Large intestine (tissue), 12 donors: ENCODE measurements at places on chromosomes 6 and 20. TPM values are rescaled to one million over a fixed set of nuclear protein-coding genes. Genes with fewer than 3 reads are reported as not detected.
A peak's percentile ranks its signal among the peaks of the same experiment; 100 is the strongest.

DNA sequence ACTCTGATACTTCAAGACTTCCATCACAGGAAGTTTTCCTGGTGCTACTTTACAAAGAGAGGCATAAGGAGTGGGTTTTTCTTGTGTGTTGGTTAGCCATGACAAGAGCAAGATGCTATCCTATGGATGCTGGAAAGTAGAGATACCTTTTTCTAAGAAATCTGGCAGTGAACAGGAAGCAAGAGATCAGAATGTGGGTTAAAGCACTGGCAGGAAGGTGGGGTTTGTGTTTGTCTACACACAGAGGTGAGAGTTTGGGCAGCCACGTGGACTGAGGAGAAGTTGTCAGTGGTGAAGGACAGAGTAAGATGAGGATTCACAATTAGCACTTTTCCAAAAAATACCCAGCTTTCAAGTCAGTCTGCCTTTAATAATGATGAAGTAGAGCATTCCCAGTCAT, 17.9 kb downstream of the SLC2A12 start:
- peaks cover 3% of the 10 kb centered on the region for H3K4me1 ChIP-seq
- H3K27me3 ChIP-seq, result no peaks in the 10 kb centered on the region
- no peak for DNase-seq
- no peak overlapping the region for H3K27ac ChIP-seq
- H3K36me3 ChIP-seq, result no peaks in the 10 kb centered on the region

DNA sequence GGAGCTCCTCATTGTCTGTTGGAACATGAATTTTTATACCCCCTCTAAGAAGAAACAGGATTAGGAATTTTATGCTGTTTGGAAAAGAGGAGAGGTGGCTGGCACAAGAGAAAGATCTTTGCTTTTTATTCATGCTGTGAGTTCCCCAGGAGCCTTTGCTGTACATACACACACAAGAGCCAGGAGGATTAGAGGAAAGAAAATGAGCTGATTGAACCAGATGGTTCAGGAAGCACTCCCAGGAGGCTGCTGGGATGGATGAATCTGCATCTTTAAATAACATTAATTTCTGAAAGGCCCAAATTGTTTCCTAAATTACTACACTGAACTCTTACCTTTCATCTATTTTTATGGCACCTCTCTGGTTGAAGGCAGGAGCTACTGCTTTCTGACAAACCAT, 20.1 kb upstream of the TCP11 start:
- no peak overlapping the region for H3K27ac ChIP-seq
- no peak for DNase-seq
- H3K4me3 ChIP-seq, result no peak overlapping the region
- H3K4me1 ChIP-seq, result peaks cover 15% of the 10 kb centered on the region
- no peaks in the 10 kb centered on the region for H3K27me3 ChIP-seq

GRCh38 chr6:84688141-84688873, 76.1 kb downstream of the TBX18 start:
- H3K4me1 ChIP-seq, result no peaks in the 10 kb centered on the region
- no peaks in the 10 kb centered on the region for H3K27me3 ChIP-seq
- no peak for DNase-seq
- H3K4me3 ChIP-seq, result no peak overlapping the region
- H3K27ac ChIP-seq, result no peak overlapping the region

DNA sequence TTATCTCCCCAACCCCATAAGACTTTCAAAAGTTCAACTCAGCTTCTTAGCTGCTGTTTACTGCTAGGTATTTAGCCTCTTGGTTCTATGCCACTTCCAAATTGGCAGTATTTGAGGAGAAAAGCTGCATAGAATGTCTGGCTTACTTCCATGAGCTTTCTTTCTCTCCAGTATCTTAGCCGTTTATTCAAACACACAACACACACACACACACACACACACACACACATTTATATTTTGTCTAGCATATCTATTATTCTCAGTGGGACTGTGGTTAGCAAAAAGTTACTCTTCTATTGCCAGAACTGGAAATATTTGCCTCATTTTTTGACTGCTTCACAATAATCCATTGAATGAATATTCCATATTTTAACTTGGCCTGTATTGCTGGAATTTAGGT, 634.2 kb upstream of the IMPG1 start:
- H3K27ac ChIP-seq, result no peak overlapping the region
- H3K36me3 ChIP-seq, result no peaks in the 10 kb centered on the region
- no peak overlapping the region for H3K4me3 ChIP-seq
- no peaks in the 10 kb centered on the region for H3K27me3 ChIP-seq
- no peak for DNase-seq
- H3K4me1 ChIP-seq, result no peaks in the 10 kb centered on the region

DNA sequence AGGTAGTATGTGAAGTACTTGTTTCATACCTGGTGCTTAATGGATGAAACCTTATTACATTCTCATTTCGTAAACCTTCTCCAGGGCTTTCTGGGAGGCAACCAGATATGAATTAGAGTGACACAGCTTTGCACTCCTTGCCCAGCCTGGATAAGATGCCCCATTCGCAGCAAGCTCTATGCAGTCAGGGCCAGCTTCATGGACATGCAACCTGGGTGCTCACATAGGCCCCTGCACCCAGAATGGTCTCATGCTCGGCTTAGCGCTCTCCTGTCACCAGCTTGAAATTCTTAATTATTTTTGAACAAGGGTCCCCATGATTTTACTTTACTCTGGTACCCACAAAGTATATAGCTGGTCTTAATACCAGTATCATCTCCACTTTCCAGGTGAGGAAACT, 11.3 kb upstream of the PTGIS start:
- H3K4me1 ChIP-seq, result peaks cover 22% of the 10 kb centered on the region
- no peaks in the 10 kb centered on the region for H3K36me3 ChIP-seq
- DNase-seq, result no peak
- H3K27me3 ChIP-seq, result no peaks in the 10 kb centered on the region
- H3K4me3 ChIP-seq, result no peak overlapping the region
- H3K27ac ChIP-seq, result peak overlapping the region; percentile 48

GRCh38 chr6:54810147-54810546, 36.4 kb upstream of the FAM83B start:
- H3K27ac ChIP-seq, result no peak overlapping the region
- no peaks in the 10 kb centered on the region for H3K36me3 ChIP-seq
- no peak overlapping the region for H3K4me3 ChIP-seq
- H3K4me1 ChIP-seq, result peaks cover 6% of the 10 kb centered on the region

The EDN3 gene
- 17.7 TPM for polyA plus RNA-seq

The FBXO30 gene
- 11.9 TPM for polyA plus RNA-seq

The ACTL10 gene
- 1.4 TPM for polyA plus RNA-seq

The ZNF165 gene
- polyA plus RNA-seq, result 2.7 TPM
